ENCODE measurements at places on chromosomes 2 and 18.

DNA sequence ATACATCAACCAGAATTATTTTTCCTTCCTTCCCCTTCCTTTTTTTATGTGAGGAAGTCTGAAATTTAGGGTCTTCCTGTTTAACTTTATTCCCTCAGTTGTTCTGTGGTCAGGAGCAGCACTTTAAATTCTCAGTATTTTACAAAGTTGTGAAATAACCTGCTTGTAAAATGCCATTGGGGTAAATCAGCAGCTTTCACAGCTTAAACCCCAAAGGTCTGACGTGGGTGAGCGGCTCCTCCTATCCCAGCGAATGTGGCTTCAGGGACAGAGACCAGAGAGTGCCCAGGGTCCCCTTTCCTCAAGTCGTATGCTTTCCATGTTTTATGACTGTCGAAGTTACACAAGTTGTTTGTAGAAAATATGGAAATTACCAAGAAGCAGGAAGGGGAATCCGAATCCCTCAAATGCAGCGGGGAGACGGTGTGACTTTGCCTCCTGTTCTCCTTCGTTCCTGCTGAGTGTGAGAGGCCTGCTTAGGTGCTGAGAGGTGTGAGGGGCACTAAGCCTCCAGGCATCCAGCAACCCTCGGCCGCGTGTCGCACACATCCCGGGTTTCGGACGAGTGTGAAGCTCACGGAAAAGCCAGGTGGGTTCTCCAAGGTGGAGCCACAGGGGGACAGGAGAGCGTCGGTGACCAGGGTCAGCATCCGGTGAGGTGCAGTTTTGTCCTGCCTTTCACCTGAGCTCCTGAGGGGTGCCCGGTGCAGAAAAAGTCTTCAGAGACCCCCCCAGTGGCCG, 10.8 kb upstream of the KCNG2 start:
- DNase-seq: no peak

DNA sequence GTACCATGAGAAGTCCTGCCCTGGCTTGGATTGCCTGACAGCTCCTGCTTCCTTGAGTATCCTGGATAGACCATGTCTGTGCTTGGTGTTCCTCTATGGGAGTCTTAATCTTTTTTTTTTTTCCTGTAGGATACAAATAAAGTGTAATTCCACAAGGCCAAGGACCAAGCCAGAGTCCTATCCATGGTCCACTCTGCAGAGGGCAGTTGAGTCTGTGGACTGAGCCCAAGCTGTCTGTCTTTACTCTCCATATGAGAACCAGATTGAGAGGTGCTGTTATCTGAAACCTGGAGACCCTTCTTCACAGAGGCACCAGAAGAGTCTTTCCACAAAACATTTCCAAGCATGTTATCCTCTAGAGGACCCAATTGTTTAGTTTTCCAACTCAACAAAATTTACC, 1.4 kb upstream of the KIF3C start:
- no peak for DNase-seq

DNA sequence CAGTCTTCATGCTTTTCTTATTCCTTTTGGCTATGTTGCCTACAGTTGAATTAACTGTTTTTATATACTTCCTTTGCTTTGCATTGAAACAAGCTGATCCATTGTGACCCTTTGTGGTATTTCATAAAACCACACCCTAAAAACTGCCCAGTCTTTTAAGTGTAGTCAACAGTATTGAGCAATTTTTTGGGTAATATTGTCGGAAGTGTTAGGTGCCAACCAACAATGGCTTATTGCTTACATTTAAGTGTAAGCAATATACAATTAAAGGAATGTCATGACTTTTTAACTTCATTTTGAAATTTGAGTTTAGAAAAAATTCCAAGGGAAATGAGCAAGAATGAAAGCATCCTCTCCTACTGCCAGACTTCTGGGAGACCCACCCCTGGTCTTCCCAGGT, 174.1 kb downstream of the NEDD4L start:
- no peak for DNase-seq

DNA sequence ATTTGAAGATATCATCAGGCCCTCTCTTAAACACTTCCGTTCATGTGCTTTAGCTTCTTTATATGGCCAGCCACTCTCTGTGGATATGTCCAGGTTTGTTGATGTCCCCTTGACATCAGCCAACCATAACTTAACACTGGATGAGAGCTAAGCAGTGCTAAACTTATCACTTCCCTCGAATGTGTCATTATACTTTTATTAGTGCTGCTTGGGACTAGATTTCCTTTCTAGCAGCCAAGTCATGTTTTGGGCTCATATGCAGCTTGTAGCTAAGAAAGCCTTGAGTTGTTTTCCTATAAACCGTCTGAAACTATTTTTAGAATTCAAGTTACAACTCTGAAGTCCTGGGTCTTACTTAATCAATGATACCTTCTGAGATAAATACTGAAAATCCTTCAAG, 144.8 kb upstream of the TNP1 start:
- no peak for DNase-seq

DNA sequence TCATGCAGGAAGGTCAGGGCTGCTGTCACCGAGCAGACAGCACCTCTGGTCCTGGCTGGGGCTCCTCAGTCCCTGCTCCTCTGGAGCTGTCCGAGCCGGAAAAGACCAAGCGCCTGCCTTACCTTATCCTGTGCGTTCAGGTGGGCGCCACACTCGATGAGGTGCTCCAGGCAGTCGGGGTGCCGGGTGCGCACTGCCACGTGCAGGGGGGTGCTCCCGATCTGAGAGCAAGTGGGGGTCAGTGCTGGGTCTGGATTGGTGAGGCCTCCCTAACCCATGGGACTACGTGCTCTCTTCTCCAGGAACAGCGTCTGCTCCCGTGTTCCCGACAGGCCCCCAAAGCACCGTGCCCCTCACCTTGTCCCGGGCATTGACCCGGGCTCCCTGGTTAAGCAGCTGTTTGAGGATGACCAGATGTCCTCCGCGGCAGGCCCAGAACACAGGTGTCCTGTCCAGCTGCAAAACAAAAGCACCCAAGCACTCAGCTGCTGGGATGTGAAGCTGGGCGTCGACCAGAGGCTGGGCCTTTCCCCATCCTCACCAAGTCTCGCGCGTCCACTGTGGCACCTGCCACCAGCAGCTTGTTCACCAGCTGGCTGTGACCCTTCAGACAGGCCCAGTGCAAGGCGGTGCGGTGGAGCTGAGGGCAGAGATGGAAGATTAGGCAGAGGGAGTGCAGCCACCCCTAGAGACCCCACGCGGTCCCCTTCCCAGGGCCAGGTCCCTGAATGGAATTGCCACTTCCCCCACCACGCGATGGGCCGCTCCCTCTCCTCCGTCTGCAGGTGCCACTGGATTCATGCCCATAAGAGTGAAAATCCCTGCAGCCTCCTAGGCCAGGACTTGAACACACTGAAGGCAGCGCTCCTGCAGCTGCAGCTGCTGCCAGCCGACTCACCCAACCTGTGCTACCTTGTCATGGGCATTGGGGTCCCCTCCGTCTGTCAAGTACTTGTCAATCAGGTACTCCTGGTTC, 3.7 kb downstream of the ANKRD23 start:
- DNase-seq: no peak

DNA sequence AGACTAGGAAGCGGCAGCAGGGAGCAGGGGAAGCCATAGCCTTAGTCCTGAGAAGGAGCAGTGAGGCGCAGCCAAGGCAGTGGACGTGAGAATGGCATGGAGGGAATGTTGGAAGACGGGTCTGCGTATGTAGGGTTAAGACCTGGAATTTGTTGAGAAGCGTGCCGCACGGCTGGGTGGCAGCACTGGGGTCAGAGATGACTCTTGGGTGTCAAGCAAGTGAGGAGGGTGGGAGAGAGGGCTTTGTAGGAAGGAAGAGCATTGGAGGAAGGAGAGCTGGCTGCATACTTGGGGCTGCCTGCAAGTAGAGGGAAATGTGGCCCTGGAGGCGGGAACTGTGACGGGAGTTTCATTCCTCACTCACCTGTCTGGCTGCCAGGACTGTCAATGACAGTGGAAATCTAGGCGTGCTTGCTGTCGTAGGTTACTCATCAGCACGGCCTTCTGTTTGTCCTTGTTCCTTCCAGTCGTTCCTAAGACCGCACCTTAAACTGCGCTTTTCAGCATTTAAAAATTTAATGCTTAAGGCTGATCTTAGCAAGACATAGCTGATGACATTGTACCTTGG, 108.0 kb downstream of the ITGB1BP1 start:
- DNase-seq: no peak

DNA sequence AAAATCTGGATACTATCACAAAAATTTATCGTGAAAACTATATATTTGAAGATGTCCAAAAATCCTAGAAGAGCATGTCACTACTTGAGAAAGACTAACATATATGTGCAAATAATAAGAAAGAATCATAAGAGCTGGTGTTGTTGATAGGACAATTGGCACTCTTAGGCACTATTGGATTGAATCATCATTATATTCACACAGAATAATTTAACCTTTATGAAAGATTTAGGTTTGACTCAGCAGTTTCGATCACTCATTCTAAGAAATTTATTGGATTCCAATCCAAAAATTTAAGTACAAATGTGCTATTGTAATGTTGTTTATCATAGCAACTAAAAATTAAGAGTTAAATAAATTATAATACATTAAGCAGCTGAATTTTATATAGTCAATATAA, 503.6 kb downstream of the SPAG16 start:
- DNase-seq: no peak

GRCh38 chr18:32300914-32301313, 111.1 kb downstream of the MEP1B start:
- no peak for DNase-seq

DNA sequence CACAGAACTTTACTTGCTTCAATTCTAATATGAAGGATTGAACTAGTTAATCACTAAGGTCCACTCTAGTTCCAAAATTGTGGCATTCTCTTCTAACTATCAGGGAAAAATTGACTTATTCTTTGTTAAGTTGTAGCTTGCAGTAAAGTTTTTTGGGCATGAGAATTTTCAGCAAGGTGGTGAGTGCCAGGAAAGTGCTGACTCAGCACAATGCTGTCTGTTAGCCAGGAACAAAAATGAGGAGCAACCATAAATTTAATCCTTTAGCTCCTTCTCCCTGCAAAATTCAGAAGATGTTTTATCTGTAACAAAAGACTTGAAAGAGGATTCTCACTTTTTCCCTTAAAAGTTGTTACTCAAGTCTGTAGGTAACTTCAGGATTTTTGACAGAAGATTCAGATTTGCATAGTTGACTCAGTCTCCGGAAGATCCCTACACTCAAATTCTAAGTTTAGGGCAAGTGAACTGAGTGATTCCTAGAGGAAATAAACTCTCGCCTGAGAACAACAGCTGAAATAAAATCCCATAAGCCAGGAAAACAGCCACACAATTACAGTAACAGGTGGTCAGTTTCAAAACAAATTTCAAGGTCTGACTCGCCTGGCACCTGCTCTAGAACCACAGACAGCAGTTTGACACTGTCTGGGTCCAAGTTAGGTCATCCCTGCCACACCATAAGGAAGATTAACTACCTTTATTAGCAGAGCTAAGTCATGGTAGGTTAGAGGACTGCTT, 20.2 kb upstream of the DARS1 start:
- no peak for DNase-seq

- DNase-seq: no peak
Measured at GRCh38 chr2:26438926-26439325, 37.2 kb downstream of the DRC1 start.

- peak; percentile 84 for DNase-seq
Measured at GRCh38 chr18:67731851-67732250, 215.3 kb upstream of the DSEL start.

GRCh38 chr18:50662177-50662576, 102.3 kb downstream of the MAPK4 start:
- peak; percentile 7 for DNase-seq

DNA sequence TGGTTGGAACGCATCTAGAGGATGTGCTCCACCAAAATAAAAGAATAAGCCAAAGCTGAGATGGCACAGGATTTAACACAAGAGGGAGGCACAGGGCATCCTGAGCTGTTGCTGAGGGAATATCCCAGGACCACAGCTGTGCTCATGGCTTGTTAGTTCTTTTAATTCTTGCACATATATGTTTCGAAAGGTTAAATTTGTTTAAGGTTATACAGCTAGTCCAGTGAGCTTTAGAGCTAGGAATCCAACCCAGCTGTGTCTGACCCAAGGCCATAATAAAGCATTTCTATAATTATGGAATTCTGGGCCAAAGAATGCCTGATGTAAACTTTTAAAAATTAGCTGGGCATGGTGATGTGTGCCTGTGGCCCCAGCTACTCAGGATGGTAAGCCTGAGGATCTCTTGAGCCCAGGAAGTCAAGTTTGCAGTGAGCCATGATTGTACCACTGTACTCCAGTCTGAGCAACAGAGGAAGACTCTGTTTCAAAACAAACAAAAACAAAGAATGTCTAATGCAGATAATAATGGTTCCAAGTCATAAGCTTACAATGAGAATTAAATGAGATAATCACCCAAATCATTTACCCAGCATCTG, 66.4 kb upstream of the CCBE1 start:
- DNase-seq: no peak

DNA sequence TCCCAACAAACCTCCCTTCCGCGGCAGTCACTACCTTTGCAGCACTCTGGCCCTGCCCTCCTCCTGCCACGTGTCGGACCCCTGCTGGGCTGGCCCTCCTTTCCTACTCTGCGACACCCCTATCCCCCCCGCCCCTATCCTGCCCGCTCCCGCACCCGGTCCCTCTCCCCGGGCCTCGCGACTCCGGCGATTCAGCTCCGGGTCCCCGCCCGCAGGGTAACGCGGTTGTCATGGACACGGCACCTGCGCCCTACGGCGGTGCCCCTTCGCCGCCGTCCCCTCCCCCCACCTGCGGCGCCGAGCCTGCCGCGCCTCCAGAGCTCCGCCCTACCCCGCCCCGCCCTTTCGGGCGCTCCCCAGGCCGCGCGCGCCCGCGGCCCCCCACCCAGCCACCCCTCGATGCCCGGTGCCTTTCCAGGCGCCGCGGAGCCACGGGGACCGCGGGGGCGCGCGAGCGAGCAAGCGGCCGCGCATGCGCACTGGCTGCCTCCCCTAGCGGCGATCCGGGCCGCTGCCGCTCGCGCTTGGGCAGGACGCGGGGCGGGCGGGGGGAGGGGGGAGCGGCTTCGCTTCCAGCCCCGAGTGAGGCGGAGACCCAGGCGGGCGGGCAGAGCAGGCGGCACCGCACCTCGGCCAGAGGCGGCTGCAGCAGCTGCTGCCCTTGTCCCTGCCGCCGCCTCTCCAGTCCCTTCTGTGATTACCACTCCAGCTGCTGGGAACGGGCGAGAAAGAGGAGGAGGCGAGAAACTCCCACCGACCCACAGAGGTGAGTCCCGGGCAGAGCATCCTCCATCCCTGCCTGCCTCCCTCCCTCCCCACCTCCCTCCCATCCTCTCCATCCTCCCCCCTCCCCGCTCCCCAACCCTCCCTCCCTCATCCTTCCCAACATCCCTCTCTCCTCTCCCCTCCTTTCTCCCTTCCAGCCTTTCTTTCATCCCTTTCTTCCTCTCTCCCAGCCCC, at the start of gene CTNNA2:
Gene CTNNA2, plus strand, starts transcription at position 610 of the 960 bp plus-strand sequence.
- DNase-seq: peak; percentile 62

GRCh38 chr2:15897431-15898098, 42.8 kb upstream of the MYCN start:
- DNase-seq: no peak

- DNase-seq: no peak
Measured at GRCh38 chr2:60476206-60476954, 77.1 kb downstream of the BCL11A start.
